ENCODE measurements at places on chromosomes 16 and 17.

DNA sequence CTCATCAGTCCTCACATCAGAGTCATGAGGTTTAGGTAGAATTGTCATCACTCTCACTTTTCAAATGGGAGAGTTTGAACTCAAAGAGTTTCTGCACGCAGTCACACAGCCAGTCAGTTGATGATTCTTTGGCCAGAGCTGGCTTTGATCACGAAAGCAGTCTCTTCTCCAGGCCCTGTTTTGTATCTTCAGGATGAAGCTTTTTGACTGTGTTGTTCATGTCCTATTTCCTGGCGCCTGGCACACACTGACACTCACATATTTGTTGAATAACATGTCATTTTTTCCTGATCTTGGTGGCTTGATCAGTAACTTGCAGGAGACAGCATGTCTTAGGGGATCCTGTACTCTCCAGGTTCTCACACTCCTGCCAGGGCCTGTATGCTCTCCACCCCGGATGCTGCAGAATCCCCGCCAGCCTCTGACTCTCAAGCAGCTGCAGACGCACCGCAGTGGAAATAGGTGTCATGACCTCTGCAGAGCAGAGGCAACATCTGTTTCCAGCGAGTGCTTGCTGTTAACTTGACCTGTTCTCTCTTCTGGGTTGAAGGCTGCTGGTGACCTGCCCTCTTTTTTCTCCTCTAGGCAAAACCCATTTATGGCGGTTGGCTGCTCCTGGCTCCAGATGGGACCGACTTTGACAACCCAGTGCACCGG lies 33.0 kb downstream of the MPRIP start:
- no peak for DNase-seq

DNA sequence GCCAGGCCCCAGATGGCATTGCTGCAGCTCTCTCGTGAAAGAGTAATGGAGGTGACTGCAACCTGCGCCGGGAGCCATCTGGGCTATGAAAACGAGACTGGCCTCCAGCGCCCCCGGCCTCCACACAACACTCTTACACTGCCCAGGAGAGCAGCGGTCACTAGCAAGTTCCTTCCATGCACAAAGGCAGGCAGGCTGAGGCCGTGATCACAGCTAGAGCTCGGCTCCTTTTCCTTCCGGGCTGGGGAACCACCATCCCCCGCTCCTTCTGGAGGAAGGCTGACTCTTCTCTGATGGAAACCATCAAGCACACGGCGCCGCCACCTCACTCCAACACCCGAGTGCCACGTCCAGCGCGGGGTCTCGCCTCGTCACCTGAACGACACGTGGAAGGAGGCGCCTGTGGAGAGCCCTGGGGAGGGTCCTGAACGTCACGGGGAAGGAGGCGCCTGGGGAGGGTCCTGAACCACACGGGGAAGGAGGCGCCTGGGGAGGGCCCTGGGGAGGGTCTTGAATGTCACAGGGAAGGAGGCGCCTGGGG lies 61.9 kb downstream of the KLHDC4 start:
- DNase-seq: no peak

- DNase-seq: peak; percentile 6
Observed at GRCh38 chr17:31391496-31391949, at the start of gene RAB11FIP4. TSS of gene RAB11FIP4 (plus strand) at chr17:31391675. CDS start at chr17:31391853, 178 bp downstream.

- no peak for DNase-seq
Observed at GRCh38 chr17:27572665-27573064, 58.3 kb upstream of the LGALS9 start.

DNA sequence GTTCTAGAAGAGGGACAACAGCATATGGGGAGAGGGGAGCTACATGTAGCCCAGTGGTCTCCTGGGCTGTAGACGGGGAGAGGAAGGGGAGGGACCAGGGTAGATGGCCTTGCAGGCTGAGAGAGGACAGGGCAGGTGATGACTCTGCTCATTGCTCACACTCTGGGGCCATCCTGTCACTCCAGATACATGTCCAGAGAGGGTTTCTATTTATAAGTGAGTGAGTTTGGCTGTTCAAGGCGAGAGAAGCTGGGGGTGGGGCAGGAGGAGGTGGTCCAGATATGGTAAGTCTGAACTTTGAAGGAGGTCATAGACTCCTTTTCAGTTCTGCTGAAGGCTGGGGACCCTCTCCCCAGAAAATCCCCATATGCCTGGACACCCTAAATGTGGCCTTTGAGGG lies 22.2 kb downstream of the CACNA1G start:
- no peak for DNase-seq

- DNase-seq: no peak
Observed at GRCh38 chr17:72987166-72987565, 105.3 kb downstream of the SLC39A11 start.

DNA sequence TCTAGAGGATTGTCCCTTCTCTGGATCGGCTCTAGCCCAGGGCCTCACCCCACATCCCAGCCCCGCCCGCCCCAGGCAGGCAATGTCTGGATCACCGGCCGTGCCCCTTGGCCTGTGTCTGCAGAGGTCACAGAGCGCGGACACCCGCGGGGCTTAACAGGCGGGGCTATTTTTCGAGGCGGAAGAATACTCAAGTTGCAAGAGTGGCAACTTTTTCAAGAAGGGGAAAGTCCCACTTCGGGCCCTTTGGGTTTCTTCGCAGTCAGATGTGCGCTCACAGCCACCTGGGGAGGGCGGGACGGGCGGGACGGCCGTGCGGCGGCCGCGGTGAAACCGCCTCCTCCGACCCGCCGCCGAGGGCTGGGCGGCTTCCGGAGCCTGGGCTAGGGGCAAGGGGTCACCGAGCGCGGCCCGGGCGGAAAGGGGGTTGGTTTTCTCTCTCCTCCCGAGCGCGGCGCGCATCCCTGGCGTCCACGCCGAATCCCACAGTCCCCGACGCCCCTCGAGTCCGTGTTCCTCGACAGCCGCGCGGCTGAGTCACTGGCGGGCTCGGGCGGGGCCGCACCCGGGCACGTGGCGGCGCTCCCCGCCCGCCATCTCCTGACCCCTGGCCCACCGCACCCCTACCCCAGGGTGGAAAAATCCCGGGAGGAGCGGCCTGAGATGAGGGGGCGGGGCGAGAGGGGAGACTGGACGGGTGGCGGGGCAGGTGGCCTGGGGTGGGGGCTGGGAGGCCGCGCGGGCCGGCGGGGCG lies 1.2 kb upstream of the PFN1 start:
- peak; percentile 88 for DNase-seq

- peak; percentile 10 for DNase-seq
Observed at GRCh38 chr17:75645889-75646637, 12.8 kb downstream of the SMIM5 start.

DNA sequence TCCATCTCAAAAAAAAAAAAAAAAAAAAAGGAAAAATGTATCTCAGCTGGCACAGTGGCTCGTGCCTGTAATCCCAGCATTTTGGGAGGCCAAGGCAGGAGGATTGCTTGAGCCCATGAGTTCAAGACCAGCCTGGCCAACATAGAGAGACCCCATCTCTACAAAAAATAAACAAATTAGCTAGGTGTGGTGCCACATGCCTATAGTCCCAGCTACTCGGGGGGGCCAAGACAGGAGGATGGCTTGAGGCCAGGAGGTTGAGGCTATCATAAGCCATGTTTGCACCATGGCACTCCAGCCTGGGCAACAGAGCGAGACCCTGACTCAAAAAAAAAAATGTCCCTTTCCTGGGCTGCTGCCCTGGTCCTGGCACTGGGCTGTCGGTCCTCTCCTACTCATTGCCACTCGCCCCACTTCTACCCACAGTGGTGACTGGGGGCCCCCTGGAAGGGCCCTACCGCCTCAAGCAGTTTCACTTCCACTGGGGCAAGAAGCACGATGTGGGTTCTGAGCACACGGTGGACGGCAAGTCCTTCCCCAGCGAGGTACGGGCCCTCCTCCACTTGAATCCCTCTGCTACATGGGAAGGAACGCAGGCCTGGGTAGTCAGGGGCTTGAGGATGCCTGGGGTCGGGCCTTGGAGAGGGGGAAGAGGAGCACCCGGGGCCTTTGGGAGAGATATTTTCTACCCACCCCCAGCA lies 6.1 kb downstream of the CA7 start:
- DNase-seq: no peak

DNA sequence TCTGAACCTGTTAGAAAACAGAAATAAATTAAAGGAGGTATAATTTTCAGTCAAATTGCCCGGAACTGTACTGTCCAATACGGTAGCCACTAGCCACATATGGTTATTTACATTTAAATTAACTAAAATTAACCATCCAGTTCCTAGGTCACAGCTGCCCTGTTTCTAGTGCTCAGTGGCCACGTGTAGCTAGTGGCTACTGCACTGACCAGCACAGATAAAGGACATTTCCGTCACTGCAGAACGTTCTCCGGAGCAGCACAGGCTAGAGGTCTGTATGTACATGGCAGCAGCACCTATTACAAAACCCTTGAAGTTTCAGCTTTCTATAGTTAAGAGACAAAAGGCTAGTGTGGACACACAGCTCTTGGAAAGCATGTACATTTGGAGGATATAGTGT lies 33.7 kb downstream of the CPSF4L start:
- no peak for DNase-seq

DNA sequence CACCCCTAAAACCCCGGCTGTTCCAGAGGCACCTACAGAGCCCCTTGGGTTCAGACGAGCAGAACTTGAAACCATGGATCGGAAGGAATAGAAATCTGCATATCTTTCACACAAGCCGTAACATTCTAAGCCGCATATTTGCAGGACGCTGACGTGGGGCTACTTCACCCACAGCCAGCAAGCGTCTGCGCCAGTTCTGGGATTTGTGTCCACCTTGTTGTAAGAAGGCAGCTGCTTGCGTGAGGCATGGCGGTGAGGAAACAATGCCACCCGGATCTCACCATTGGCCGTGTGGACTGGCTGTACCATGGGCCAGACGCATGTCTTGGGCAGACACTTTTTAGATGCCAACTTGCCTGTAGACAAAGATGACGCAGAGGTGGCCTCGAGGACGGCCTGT lies 34.5 kb downstream of the TNFRSF13B start:
- DNase-seq: no peak

DNA sequence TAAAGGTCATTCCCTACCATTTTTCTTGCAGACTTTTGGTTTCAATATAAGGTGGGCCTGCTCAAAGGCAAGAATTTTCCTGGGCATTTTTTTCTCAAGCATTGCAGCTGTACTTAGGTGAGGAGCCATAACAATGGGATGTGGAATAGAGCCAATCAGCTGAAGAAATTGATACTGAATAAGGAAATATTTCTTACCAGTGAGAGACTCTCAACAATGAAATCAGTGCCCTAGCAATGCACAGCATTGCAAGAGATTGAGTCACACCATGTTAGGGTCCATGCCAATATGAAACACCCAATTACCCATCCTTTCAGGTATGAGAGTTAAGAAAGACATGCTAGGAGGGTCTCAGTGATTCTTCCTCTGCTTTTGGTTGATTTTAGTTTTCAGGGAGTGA lies 237.6 kb downstream of the SOX9 start:
- DNase-seq: no peak

- DNase-seq: peak; percentile 31
Observed at GRCh38 chr16:10965440-10966061, 21.2 kb downstream of the CLEC16A start.

DNA sequence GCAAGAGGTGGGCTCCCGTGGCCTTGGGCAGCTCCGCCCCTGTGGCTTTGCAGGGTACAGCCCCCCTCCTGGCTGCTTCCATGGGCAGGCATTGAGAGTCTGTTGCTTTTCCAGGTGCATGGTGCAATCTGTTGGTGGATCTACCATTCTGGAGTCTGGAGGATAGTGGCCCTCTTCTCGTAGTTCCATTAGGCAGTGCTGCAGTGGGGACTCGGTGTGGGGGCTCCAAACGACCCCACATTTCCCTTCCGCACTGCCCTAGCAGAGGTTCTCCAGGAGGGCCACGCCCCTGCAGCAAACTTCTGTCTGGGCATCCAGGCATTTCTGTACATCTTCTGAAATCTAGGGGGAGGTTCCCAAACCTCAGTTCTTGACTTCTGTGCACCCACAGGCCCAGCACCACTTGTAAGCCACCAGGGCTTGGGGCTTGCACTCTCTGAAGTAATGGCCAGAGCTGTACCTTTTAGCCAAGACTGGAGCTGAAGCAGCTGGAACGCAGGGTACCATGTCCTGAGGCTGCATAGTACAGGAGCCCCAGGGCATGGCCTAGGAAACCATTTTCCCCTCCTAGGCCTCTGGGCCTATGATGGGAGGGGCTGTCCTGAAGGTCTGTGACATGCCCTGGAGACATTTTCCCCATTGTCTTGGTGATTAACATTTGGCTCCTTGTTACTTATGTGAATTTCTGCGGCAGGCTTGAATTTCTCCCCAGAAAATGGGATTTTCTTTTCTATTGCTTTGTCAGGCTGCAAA lies 6.0 kb downstream of the PRKAR1A start:
- no peak for DNase-seq

GRCh38 chr17:48894886-48895285 lies 2.3 kb downstream of the ATP5MC1 start:
- DNase-seq: no peak

- no peak for DNase-seq
Observed at GRCh38 chr16:57970319-57970718, 609 bp downstream of the CNGB1 start.

GRCh38 chr16:73285436-73286201 lies 237.7 kb upstream of the ZFHX3 start:
- no peak for DNase-seq

DNA sequence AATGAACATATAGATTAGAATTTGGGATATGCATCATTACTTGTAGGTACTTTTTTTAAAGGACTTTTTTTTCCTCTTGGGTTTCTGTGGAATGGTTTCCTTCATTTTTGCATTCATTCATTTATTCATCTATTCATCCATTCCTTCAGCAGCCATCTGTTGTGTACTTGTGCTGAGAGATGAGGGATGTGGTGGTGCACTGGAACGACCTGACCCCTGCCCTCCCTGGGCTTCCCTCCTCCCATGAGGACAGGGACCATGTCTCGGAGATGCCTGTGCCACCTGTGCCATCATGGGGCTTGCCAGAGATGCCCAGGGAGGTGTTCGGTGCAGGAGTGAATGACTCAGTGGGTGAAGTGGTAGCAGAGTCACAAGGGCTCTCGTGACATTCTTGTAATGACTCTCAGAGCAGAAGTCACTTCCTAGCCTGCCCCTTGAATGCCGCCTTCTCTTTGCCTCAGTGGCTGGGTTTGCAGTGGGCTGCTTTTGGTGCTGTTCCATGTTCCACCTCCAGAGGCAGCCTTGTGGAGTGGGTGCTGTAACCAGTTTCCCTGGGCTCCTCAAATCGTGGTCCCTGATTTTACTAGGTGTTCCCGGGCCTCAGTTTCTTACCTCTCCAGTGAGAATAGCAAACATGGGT lies 43.9 kb downstream of the CLEC16A start:
- peak; percentile 48 for DNase-seq

DNA sequence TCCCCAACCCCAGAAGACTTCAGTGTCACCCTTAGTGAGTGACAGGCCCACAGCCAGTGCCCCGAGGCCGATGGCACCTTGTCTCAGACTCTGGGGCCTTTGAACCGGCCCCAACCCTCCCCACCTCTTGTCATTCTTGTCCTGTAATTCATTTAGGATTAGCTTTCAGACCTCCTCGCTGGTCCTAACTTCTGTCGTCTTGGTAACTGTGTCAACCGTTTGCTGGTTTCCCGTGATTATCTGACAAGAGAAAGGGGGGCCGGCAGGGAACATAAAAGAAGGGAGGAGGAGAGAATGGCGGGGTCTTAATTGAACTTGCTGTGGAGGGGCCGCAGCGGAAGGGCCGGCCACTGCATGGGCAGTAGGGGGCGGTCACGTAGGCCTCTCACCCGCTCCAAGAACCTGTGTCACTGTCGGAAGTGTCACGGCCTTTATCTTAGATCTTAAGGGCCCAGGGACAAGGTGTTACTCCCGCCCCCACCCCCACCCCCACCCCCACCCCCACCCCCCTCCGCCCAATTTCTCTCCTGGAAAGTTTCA lies 46.5 kb upstream of the GSE1 start:
- DNase-seq: no peak

- DNase-seq: no peak
Observed at GRCh38 chr17:34390649-34391048, 27.6 kb upstream of the CCL1 start.

- DNase-seq: no peak
Observed at GRCh38 chr16:12976936-12977335, 75.5 kb downstream of the SHISA9 start.

- DNase-seq: no peak
Observed at GRCh38 chr17:36212966-36213365, 2.1 kb downstream of the CCL4L2 start.

All from CD4-positive, alpha-beta T cell treated with Interleukin-2 at 100 ng/mL for 4 hours (primary cell).